ENCODE measurements at places on chromosomes 16 and 17.

GRCh38 chr16:75011634-75012307 lies 12.9 kb downstream of the ZNRF1 start:
- DNase-seq: no peak

GRCh38 chr17:44315760-44316731 lies 7.6 kb downstream of the RUNDC3A start:
- peak; percentile 88 for DNase-seq

DNA sequence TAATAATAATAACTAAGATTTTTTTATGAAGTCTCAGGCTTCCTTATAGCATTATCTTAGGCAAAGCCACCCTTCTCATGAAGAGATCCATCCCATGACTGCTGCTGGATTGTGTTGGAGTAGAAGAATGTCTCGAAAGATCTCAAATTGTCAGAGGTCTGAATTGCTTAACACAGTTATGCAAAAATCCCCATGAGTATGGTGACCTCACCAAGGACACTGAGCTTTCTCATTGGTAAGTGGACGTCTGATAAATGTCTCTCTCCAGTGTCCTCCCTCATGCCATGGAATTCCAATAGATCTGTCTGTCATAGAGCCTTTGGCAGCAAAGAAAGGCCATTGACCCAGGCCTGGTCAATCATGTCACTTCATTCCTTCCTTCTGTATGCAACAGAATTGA lies 264.5 kb downstream of the CDH11 start:
- no peak for DNase-seq

GRCh38 chr16:72015124-72015523 lies 6.6 kb downstream of the DHODH start:
- no peak for DNase-seq

GRCh38 chr16:57357330-57358085 lies 1.1 kb upstream of the CCL22 start:
- no peak for DNase-seq

- DNase-seq: no peak
Measured at GRCh38 chr17:39517224-39517623, 55.9 kb downstream of the CDK12 start.

- no peak for DNase-seq
Measured at GRCh38 chr16:578870-579405, 9.2 kb downstream of the PIGQ start.

DNA sequence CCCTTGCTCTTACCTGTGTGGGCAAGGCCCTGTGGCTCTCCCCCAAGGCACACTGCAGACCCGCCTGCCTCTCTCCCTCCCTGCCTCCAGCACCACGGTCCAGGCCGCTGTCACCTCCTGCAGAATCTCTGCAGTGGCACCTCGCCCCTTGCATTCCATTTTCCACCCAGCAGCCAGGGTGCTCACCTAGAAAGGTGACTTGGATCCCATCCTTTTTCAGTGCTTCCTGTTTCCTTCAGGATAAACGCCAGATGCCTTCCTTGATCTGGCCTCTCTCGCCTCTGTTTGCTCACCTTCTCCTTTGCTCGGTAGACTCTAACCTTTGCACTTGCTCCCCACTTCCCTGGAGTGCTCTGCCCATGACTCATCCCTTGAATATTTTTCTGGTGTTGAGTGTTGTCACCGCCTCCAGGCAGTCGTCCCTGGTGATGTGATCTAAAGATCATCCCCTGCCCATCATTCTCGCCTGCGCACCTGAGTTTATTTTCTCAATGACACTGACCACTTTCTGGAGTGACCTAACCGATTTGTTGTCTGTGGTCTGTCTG lies 79.2 kb upstream of the LGALS9 start:
- DNase-seq: peak; percentile 20

GRCh38 chr16:17836868-17837602 lies 366.3 kb upstream of the XYLT1 start:
- DNase-seq: peak; percentile 94

DNA sequence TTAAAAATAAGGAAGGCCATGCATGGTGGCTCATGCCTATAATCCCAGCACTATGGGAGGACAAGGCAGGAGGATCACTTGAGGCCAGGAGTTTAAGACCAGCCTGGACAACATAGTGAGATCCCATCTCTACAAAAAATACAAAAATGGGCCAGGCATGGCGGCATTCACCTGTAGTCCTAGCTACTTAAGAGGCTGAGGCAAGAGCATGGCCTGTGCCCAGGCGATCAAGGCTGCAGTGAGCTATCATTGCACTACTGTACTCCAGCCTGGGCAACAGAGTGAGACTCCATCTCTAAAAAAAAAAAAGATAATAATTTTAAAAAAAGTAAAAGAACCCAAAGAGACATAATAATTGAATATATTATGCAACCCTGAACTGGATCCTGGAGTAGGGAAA lies 83.6 kb upstream of the ZNF423 start:
- no peak for DNase-seq

- DNase-seq: no peak
Measured at GRCh38 chr17:6269478-6269877, 165.4 kb downstream of the AIPL1 start.

GRCh38 chr16:80620736-80621605 lies 80.2 kb downstream of the DYNLRB2 start:
- DNase-seq: no peak

DNA sequence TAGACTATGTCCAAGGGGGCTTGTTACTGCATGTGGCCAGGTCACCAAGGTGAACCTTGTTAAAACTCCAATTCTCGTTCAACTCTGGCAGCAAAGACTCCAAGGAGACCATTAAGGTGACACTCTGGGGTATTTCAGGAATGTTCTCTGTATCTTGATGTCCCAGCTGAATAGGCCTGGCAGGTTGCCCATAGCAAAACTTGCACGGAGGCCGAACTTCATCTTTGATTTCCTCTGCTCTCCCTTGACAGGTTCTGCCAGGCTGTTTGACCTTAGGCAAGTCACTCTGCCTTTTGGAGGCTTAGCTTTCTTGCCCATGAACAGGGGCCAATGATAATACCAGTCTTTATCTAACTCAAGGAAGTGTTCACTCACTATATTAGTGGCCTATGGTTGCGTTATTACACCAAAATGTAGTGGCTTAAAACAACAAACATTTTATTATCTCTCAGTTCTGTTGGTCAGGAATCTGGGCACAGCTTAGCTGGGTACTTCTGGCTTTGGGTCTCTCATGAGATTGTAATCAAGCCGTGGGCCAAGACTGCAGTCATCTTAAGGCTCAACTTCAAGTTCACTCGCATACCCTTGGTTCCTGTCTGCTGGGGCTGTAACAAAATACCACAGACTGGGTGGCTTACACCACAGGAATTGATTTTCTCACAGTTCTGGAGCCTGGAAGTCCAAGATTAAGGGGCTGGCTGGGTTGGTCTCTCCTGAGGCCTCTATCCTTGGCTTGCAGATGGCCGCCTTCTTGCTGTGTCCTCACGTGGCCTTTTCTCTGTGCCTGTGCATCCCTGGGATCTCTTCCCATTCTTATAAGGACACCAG lies 168.5 kb downstream of the UTP18 start:
- DNase-seq: no peak

DNA sequence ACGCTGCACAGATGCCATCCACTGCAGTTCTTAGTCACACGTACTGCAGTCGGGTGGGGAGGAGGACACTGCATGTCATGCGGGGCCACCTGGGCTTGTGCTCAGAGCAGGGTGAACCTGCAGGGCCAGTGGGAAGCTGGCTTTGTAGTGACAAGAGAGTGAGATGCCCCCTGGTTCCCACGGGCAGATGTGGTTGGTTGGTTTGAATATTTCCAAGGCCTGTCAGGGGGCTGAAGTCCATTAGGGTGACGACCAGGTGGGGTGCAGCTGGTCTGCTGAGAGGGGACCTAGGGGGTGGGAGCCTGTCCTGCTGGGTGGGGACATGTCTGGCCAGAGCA lies 14.3 kb downstream of the ZNF213 start:
- DNase-seq: no peak

GRCh38 chr16:11224096-11224893 lies 31.7 kb downstream of the SOCS1 start:
- no peak for DNase-seq

GRCh38 chr17:4533523-4534504 lies 21.4 kb downstream of the MYBBP1A start:
- no peak for DNase-seq

- DNase-seq: no peak
Measured at GRCh38 chr17:4090898-4091297, 51.9 kb downstream of the ZZEF1 start.

DNA sequence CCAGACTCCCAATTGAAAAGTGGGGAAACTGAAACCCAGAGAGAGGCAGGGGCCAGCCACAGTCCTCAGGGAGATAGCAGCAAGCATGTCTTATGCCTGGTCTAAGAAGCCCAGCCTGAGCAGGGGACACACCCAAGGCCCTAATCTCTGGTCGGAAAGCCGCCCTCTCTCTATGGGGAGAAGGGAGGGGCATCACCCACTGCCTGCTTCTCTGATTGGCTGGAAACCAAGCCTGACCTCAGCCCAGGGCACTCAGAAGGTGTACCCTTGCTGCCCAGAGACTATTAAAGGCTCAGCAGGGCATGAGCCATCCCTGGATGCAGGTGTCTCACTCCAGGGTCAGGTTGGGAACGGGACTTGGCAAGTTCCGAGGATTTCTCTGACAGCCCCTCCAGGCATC lies 5.7 kb upstream of the KRT13 start:
- no peak for DNase-seq

DNA sequence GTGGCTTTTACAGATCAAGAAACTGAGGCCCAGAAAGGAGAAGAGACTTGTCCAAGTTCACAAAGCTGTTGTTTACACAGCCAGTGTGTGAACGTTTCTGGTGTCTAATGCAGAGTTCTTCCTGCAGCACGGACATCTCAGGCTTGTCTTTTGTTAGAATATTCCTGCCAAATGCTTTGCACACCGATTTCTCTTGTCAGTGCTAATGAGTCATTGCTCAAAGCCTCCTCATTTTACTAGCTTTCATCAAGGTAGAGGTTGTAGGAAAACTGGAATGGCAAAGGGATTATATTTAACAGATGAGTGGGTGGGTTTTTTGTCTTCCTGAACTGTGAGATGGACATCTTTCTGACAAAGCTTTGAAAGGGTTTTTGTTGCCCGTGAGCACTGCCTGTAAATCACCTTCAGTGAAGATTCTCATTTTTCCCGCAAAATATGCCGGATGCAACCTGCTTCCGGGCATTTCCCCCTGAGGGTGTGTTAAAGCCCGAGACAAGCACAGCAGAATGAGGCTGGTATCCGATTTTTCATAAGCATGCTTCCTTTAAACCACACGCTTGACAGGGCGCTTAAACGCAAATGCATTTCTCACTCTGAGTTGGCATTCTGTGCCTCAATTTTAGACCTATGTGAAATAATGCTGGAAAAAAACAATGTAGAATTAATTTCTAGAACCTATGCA lies 14.7 kb downstream of the PMM2 start:
- DNase-seq: no peak

DNA sequence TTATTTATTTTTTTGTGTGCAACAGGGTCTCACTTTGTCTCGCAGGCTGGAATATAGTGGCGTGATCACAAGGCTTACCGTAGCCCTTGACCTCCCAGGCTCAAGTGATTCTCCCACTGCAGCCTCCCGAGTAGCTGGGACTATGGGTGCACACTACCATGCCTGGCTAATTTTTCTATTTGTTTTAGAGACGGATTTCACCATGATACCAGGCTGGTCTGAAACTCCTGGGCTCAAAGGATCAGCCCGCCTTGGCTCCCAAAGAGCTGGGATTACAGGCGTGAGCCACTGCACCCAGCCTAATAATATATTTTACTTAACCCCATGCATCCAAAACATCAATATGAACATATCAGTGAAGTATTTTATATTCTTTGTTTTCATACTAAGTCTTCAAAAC lies 2.0 kb downstream of the CCDC200 start:
- no peak for DNase-seq

GRCh38 chr16:71352466-71352865 lies 6.1 kb upstream of the CALB2 start:
- DNase-seq: no peak
